ENCODE measurements at places on chromosomes 11 and 22.
A peak's percentile ranks its signal among the peaks of the same experiment; 100 is the strongest.

- peak; percentile 40 for DNase-seq
Measured at GRCh38 chr22:42190274-42190673, 59.7 kb upstream of the CYP2D6 start.

DNA sequence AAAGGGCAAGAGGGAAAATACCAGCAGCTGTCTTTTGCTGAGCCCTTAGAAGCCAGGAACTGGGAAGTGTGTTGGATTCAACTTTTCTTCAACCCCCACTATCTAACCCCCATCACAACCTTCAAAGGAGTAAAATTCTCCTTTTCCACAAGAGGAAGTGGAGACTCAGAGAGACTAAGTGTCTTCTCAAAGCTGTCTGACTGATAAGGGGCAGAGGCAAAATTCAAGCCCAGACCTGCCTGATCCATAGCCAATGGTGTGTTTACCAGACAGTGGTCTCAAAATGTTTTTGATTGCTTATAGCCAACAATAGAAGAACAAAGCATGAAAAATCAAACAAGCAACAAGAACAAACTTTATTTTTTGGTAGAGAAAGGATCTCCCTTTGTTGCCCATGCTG lies 707.0 kb downstream of the NTM start:
- no peak for DNase-seq

- no peak for DNase-seq
Measured at GRCh38 chr11:125141178-125141577, 23.4 kb upstream of the PKNOX2 start.

- peak; percentile 58 for DNase-seq
Measured at GRCh38 chr11:65445604-65446445, 23.2 kb downstream of the NEAT1 start.

GRCh38 chr22:41885516-41885915 lies 29.4 kb downstream of the SHISA8 start:
- no peak for DNase-seq

- DNase-seq, result no peak
Measured at GRCh38 chr11:64614917-64615316, 23.9 kb downstream of the SLC22A12 start.

DNA sequence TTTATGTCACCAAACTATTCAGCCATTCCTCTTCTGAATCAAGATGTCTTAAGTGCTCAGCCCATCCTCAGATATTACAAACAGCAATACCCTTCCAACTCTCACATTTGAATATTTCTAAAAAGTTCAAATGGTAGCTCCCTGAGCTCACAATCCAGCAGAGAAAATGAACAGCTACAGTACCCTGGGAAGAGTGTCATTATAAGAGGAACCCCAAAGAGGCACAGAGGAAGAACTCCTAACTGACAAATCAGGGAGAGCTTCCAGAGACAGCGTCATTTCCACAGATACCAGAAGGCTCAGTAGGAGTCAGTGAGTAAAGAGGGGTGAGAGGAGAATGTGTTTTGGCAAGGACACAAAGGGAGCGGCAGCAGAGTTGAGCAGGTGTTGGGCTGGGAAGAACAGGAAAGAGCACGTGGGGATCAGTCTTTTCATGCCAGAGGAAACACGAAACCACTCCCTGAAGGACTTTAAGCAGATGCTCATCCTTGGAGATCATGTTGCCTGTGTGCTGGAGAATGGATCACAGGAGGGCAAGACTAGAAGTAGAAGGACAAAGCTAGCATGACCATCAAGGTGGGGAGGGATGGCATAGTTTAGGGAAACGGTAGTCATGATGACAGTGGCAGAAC lies 4.3 kb downstream of the CLTCL1 start:
- peak; percentile 21 for DNase-seq

- DNase-seq, result peak; percentile 72
Measured at GRCh38 chr22:39534591-39535356, 2.2 kb upstream of the RPS19BP1 start.

DNA sequence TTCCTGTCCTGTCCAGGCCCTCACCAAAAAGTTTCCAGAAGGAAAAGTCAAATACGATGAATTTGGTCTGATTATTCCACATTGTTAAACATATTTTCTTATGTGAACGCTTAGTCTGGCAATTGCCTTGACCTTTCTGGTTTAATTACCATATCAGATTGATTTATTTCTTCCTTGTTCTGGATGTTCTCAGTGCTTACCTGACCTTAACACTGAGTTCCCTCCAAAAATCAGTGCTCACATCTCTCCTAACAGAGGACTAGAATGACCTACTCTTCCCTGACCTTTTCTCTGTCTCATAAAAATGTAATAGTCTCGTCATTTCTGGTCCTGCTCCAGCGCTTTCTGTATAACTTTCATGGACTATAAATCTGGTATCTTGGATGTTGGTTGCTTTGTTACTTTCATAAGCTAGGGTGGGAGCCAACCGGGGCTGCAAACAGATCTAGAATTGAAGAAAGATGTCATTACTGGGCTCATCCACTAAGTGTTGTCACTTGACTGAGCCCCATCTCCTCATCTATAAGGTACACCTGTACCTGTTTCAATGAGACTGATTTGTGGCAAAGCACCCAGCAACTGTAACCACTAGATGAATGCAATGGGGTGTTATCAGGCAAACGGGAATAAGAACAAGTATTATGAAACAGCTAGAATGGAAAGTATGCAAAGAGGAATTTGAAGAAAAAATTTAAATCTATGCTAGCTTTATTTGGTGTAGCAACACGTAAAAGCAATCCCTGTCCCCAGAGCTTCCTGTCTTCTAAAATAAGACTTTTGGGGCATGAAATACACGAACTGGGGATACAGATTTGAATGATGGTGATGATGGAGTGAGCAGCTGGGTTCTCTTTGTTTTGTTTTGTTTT lies 2.4 kb downstream of the FADS2 start:
- DNase-seq, result peak; percentile 36

- no peak for DNase-seq
Measured at GRCh38 chr11:70226183-70226582, 23.1 kb downstream of the FADD start.

All from fibroblast of skin of back (primary cell).